Activated T-cell treated with anti-CD3 and anti-CD28 coated beads, Interleukin-2, amount 50 U/mL, for 48 hours (primary cell): ENCODE measurements at places on chromosomes 4 and X.

DNA sequence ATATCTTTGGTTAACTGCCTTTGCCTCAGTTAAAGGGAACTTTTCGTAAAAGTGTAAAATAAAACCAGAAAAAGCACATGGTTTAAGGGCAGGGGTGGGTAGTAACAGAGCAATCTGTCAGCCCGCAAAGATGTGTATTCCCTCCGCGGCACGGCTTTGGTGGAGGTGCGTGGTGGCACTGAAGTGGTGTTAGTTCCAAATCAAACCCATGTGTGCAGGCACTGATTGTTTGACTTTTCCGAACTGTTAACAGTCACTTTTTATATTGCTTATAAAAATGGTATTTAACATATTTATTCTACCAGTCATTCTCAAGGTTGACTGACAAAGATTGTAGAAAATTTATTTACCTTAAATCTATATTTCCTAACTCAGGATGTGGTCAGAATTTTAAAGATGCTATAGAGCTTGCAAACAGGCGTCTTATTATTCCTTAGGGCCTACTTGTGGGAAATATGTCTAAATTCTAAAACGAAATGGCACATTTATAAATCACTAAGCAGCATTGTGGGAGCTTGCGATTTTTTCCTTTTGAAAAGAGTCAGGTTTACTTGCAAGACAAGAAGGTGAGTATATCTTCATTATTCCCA, 272.7 kb upstream of the PCDH18 start:
- DNase-seq = no peak

DNA sequence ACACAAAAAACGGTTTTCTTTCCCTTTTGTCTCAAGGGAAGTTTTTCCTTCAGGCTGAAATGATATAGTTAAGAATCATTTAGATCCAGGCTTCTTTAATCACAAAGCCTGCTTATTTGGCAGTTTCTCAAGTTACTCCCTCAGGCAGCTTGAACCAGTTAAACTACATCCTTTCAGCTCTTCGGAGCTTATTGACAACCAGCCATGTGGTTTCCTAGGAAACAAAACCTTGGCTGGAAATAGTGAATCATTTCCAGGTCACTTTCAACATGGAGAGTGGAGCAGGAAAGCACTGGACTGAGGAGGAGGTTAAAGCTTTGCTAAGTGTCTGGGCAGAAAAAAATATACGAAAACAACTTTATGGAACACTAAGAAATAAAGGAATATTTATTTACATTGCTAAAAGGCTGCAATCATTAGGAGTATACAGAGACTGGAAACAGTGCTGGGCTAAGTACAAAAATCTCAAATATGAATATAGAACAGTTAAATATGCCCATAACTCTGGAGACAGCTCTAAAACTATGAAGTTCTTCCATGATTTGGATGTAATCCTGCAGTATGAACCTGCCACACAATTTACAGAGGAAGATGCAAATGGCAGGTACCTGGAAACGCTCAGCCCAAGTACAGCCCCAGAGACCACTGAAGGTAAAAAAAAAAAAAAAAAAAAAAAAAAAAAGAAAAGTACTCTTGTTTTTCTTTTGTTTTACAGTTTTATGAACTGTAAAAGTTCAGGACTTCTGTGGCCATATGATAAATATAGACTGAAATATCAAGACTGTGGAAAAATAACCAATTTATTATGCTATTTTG, 23.2 kb upstream of the AASDH start:
- no peak for DNase-seq

DNA sequence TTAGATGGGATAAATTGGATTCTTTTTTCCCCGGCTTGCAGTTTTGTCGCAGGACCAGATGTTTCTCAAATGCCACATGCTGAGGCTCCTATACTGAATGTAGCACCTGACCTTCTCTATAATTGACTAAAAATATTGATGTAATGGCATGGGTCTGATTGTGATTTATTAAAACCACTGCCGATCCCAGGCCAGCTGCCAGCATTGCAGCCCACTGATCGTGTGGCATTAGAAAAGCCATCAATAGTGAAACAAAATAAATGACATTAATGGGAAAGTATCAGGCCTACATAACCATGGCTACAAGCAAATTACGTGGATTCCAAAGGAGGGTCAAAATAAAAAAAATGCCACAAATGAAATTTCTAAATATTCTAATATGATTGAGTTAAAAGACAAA, 98.7 kb downstream of the MAB21L2 start:
- no peak for DNase-seq

DNA sequence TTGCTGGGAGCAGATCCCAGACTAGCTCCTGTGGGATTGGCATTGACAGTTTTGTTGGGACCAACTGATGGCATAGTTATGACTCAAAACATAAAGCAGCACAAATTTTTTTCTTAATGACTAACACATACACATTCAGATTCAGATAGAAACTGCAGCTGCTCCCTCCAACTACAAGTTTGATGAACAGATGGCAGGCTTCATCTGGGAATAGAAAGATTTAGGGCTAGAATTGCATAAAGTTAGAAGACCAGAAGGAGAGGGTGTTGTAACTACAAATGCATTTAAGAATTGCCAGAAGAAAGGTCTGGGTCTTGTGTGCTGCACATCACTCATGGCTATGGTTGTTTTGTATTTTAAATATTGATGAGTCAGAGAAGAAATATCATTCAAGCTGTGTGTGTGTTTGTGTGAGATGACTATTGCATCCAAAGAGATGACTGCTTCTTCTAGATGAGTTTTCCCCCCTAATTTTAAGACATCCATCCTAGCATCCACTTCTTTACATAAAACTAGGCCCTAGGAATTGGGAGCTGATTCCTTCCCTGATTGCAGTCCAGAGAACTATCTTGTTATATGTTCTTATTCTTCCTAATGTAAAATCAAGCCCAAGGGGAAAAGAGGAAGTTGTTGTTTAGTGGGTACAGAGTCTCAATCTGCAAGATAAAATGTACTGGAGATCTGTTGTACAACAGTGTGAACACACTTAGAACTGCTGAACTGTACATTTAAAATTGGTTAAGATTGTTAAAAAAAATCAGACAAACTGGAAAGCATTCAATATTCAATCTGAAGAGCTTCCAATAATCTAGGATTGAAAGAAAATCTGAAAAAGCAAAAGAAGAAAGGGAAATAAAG, 175.1 kb downstream of the PARM1 start:
- DNase-seq = no peak

- DNase-seq = no peak
Measured at GRCh38 chr4:173227756-173228155, 59.1 kb downstream of the GALNT7 start.

GRCh38 chr4:110487873-110488272, 11.9 kb downstream of the ENPEP start:
- DNase-seq = no peak

- no peak for DNase-seq
Measured at GRCh38 chr4:179372746-179373145, 1930.5 kb upstream of the AGA start.

GRCh38 chr4:33482773-33483172, 2761.5 kb downstream of the ARAP2 start:
- no peak for DNase-seq

DNA sequence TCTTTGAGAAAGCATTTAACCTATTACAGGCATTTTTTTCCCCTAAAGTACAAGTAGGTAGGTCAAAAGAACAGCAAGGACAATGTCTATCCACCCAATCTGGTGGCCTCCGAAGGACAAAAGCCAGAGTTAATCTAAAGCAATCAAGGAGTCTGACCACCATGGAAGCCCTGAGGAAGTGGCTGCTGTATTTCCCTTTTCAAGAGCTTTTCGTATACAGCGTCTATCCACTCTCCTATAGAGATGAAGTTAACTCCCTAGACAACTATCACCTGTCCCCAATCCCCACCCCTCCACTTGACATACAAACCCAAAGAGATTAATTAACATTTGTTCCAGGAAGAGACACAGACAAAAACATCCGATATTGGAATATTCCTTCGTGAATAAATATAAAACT, 85.5 kb downstream of the SNCA start:
- no peak for DNase-seq

- no peak for DNase-seq
Measured at GRCh38 chr4:92387459-92388069, 83.8 kb downstream of the GRID2 start.
